ENCODE measurements at places on chromosomes 5 and 9. TPM values are rescaled to one million over a fixed set of nuclear protein-coding genes. Genes with fewer than 3 reads are reported as not detected.

DNA sequence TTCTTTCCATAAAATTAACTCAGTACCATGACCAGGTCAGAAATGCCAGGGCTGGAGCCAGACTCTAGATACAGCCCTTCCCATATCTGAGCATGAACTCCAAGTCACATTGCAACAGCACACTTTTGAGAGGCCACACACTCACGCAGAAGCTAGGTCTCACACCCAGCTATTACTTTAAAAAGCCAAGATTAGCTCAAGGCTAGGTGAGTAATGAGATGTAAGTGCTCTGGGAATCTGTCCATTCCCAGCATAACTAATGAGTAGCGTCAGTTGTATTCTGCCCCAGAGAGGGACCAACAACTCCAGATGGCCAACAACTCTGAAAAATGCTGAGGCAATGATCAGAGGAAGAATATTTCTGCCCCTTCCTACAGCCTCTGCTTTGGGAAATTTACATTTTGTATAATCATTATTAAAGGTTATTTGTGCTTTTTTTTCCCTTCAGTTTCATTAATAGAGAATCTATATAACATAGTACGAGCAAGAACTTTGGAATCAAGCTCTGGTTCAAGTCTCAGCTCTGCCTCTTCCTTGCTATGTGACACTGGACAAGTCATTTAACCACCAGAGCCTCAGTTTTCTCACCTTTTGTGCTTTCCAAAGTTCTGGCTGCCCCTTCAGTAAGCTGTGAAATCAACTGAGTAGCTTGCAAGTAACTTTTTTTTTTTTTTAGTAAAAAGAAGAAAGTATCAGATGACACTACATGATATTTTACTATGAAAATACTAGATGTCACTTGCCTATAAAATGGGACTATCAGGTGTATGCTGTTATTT is 118.3 kb downstream of the NR6A1 start:
- no peak for ATAC-seq

The STXBP1 gene
- 14.7 TPM for total RNA-seq

The SPATA31A3 gene
- not detected for total RNA-seq

The ANGPTL2 gene
- not detected for total RNA-seq

GRCh38 chr5:160567031-160567705 is 145.5 kb downstream of the PTTG1 start:
- ATAC-seq: no peak
